HS-27A (cell line): ENCODE measurements at places on chromosomes 2 and 18.

DNA sequence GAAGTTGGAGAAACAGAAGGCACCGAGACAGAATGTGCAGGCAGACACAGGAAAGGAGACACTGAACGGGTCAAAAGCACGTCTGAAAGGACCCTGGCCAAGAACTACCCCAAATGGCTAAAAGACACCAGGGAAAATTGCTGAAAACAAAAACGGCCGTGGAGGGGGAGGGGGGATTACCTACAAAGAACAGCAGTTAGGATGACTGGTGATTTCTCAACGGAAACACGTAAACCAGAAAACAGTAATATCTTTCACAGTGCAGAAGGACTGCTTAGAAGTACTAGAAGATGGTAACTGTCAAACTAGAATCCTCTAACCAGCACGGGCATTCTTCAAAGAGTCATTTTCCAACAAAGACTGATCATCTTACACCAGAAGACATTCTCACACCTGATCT lies 142.6 kb downstream of the HDAC4 start:
- no peak for DNase-seq

DNA sequence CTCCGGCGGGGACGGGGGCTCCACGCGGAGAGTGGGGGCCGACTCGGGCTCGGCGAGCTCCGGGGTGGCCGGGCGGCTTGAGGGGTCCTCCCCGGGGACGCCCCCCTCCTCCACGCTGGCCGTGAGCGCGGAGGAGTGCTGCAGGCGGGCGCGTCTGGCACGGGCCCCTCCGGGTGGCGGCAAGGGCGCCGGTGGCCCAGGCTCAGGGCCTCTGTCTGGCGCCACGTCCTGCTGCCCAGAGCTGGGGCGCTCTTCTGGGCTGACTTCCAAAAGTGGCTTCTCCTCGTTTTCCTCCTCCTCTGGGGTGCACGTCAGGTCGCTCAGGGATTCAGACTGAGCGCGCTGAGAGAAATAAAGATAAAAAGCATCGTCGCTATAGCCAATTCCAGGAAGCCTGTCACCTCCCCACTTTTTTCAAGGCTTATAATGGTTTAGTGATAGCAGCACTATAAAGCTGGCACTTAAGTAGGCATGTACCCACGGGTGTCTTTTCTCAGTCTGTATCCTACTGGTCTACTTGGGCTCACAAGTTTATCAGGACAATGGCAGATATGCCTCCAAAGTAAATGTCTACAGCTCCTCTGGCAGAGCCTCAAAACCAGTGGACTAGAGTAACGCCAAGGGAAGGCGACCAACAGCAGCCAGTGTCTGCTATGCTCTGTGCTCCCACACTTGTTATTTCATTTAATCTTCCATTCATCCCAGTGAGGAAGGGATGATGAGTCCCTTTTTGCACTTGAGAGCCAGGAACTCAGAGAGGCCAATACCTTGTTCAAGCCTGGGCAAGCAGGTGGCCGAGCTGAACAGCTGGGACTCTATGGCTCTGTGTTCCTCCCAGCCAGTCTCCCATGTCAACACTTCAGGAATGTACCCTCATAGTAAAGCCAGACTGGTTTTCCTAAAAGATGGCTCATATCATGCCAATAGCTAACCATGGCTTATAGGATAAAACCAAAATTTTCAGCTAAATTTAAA lies 92.6 kb upstream of the MGAT4A start:
- no peak for DNase-seq

GRCh38 chr18:63591725-63592124 lies 4.6 kb downstream of the SERPINB13 start:
- DNase-seq: no peak

DNA sequence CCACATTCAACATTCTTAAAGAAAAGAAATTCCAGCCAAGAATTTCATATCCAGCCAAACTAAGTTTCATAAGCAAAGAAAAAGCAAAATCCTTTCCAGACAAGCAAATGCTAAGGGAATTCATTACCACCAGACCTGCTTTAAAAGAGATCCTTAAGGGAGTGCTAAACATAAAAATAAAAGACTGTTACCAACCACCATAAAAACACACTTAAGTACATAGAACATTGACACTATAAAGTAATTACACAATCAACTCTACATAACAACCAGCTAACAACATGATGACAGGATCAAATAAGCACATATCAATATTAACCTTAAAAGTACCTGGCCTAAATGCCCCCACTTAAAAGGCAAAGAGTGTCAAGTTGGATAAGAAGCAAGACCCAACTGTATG lies 153.5 kb downstream of the FTCDNL1 start:
- DNase-seq: no peak

DNA sequence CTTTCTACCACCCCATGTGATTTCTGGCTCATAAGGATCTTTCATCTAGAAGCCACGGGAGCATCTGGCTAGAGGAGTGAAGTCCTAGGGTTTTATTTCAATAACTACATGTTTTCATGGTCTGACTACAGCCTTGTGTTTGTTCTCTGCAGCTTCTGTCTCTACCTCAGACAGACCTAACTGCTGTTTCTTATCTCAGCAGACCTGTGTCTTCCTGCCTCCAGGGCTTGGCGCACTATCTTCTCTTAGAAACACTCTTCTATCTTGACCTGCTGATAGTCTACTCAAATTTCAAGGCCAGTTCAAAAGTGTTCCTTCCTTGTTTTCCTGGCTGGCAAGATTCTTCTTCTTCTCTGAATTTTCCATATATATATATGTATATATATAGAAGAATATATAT lies 11.0 kb upstream of the TRIB2 start:
- no peak for DNase-seq

DNA sequence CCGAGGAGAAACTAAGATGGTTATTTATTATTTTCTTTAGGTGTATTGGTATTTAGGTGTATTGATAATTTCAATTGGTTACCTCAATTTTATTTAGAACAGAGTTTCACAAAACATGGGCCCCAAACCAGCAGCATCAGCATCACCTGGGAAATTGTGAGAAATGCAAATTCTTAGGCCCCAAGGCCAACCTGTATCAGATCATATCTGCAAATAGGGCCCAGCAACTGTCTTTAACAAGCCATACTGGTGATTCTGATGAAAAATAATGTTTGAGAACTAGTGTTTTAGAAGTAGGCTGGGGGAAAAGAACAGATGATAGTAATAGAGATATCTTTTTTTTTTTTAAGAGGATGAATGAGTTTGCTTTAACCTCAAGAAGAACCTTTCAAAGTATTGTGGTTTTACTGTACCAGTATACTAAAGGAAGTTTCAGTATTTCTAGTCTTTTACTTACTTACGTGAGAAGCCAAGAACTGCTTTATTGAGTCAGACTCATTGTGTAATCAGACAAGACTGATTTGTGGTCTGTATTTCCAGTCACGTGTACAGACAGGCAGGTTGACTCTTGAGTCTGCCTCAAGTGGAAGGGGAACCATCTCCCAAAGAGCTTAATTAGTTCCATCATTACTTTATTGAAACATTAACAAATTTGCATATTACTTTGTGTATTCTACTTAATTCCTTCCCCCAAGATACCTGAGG lies 60.4 kb upstream of the GAREM1 start:
- no peak for DNase-seq

GRCh38 chr18:58177004-58177717 lies 133.1 kb downstream of the NEDD4L start:
- peak; percentile 69 for DNase-seq

DNA sequence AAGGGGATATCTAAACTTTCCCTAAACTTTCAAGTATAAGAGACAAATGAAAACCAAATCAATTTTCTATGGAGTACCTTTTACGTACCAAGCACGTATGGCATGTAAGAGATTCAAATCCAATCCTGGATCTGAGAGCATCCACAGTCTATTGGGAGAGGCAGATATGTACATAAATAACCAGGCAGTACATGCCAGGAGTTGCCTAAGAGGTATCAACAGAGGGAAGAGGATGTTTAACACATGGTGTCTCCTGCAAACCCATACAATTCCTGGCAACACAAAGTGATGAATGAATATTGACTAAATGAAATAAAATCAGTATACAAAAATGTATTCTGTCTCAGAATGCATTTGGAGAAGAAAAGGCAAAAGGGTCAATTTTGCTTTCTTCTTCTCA lies 116.6 kb downstream of the PIGN start:
- no peak for DNase-seq

GRCh38 chr18:50559752-50560680 lies at the start of gene MAPK4:
TSS of gene MAPK4 (plus strand) at chr18:50560087. CDS start at chr18:50663959, 103,872 bp downstream.
- DNase-seq: no peak

DNA sequence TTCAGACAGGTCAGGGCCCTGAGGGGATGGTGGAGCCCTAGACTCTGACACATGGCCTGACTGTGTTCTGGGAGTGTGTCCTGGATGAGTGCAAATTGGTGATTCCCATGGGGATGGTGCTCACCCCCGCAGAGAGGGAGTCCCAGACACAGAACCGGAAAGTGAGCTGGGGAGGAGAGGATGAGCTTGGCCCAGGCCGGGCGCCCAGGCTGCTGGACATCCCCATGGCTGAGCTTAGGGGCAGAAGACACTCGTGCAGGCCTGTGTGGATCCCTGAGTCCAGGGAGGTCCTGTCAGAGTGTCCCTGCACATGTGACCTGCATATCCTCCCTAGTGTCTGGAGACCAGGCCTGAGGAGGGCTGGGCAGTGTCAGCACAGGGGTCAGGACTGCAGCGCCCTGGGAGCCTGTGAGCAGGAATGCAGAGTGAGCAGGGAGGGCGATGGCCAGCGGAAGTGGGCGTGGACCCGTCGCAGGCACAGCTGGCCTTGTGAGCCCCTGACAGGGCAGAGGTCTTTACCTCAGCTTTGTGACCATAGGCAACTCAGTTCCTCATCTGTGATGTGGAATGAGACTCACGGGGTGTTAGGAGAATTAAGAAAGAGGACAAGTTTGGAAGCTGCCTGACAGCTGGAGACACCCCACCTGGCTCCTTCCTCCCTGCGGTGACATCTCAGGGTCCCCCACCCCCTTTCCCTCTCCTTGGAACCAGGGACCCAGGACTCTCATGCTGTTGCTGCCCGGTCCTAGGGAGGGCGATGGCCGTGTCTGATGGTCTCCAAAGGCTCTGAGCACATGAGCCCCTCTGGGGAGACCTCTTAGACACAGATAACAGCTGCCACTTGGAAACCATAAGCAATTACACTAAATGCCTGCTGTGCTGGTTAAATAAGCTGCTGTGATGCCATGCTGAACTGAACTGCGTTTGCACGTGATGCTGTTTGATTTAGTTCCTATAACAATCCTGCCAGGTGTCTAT lies 62.6 kb upstream of the HS6ST1 start:
- no peak for DNase-seq

DNA sequence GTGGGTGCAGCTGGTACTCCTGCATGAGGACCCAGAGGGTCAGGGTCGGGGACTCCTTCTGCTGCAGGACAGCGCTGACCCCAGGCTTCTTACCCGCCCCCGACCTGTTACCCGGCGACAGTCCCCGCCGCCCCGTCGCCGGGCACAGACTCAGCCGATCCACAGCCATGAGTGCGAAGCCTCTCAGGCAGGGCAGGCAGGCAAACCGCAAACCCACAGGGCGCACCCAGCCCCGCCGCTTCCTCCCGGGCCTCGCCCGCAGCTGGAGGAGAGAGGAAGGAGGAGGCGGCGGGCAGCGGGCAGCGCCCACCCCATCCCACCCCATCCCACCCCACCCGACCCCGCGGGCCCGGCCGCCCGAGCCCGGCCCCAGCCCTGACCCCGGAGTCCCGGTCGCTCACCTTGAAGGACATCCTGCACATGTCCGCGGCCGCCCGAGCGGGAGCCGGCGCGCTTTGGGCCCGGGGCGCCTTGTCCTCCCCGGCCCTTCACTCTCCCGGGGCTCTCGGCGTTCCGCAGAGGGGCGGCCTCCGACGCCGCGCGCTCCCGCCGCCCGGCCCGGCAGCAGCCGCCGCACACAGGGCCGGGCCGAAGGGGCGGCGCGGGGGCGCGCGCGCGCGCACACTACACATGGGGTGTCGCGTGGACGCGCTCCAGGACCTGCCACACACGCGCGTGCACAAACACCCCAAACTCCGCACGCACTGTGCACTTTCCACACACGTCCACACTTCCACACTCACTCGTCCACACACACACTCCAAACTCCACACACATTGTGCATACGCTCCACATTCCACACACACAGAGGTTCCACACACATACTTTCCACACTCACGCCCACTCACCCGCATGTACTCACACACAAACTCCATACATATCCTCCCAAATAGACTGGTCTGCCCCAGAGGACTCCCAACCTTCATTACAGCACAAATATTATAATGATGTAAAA lies at the start of gene ANKRD29:
TSS of gene ANKRD29 (minus strand) at position 603 of the 955 bp plus-strand sequence. CDS start at position 422, 181 bp downstream.
- no peak for DNase-seq

- DNase-seq: no peak
These were observed 53.9 kb downstream of the INO80D start for GRCh38 chr2:206031950-206032567.

- DNase-seq: no peak
These were observed 88.1 kb upstream of the MAP4K4 start for GRCh38 chr2:101609433-101609832.

DNA sequence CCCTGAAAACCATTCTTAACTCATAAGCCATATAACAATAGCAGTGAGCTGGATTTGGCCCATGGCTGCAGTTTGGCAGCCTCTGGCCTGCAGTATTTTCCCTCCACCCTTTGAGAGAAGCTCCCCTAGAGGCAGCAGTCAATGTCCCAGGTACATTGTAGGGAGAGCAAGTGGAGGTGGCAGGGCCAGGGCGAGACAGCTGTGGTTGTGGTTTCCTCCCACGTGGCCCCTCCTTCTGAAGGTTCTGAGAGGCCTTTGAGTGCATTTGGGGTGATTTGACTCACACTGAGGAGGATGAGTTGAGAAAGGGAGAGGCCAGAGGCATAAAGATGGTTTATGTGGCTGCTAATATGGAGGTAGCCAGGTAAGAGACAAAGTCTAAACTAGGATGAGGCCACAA lies 45.5 kb upstream of the LDAH start:
- no peak for DNase-seq

DNA sequence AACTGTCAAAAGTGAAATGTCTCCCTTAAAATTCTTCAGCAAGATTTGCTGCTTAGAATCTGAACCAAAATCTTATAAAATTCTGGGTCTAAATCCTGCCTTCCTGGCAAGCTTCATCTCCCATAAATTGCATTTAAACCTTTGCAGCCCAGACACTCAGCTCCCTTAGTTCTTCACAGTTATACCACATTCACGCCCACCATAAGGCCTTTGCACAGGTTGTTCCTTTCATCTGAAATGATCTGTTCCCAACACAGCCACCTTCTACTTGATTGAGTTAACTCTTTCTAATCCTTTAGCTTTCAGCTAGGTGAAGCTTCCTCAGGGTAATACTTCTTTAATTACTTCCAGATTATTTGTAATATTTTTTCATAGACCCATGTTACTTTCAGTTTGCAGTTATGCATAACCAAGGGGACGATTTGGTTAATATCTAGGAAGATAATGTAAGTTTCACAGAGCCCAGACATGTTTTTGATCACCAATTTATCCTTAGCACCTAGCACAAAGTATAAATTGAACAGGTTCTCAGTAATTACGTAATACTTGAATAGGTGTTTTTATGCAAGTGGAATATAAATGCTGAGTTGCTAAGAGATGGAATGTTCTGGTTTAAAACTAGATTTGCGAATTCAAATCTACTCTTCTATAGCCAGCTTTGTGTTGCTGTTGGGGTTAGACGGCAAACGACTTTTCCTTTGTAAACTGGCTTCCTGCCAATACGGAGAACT lies 779.7 kb upstream of the PKDCC start:
- no peak for DNase-seq
